ENCODE measurements at places on chromosomes 1 and 21. TPM values are rescaled to one million over a fixed set of nuclear protein-coding genes. Genes with fewer than 3 reads are reported as not detected.

Gene CFHR3
- polyA plus RNA-seq: 0.09 TPM

Gene CCDC190
- not detected for polyA plus RNA-seq

Gene ACTL8
- not detected for polyA plus RNA-seq

Gene CFHR5
- polyA plus RNA-seq: not detected

Gene GABRD
- polyA plus RNA-seq: 2.1 TPM

Gene LCE1F
- not detected for polyA plus RNA-seq

Gene CLCA2
- not detected for polyA plus RNA-seq

Gene HCRTR1
- 0.14 TPM for polyA plus RNA-seq

Gene NBPF4
- polyA plus RNA-seq: not detected

Gene CAPN2
- polyA plus RNA-seq: 177 TPM

Gene USH2A
- 0.31 TPM for polyA plus RNA-seq

Gene MARK1
- 10.3 TPM for polyA plus RNA-seq

Gene THBS3
- polyA plus RNA-seq: 43.0 TPM

Gene C4BPA
- 0.69 TPM for polyA plus RNA-seq

Gene SERTAD4
- polyA plus RNA-seq: 2.7 TPM

Gene TMEM82
- polyA plus RNA-seq: 6.1 TPM

Gene SERPINC1
- polyA plus RNA-seq: not detected

All from renal pelvis (tissue), 12 donors.